Activated T-helper 9 cell treated with anti-CD3 and anti-CD28 coated beads, Interleukin-2, amount 50 U/mL, for 16 hours (primary cell): ENCODE measurements at places on chromosomes 4 and X.
A peak's percentile ranks its signal among the peaks of the same experiment; 100 is the strongest.

DNA sequence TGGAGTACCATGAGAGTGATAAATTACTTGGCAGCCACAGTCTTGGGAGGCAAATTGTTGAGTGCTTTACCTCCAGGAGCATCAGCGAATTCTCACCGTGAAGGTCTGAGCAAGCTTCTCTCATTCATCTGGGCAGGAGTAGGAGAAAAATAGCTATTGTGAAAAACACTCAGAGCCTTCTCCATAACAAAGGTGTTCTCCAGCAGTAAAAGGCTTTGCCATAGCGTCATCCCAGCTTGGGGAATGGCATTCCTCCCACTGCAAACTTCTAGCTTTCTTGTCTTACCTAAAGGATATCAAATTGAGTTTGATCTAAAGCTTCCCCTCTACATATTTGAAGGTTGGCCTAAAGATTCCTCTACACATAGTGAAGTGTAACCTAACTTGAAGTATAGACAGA lies 29.8 kb upstream of the MAGEA11 start:
- DNase-seq: no peak

DNA sequence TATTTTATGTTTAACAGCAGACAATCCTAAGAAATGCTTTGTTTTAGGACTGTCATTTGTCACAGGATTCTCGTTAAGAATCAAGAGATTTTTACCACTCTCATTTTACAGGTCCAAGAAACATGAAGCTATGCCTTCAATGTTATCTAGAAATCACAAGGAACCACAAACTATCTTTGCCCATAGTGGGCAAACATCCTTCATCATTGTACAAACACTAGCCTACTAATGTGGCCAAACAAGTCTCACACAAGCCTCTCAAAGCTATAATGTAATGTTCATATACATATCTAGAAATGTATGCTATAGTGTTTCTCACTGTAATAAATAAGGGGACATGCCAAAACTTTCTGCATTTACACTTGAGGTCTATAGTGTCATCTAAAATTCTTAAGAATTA lies 26.8 kb downstream of the ZMAT1 start:
- DNase-seq: no peak

DNA sequence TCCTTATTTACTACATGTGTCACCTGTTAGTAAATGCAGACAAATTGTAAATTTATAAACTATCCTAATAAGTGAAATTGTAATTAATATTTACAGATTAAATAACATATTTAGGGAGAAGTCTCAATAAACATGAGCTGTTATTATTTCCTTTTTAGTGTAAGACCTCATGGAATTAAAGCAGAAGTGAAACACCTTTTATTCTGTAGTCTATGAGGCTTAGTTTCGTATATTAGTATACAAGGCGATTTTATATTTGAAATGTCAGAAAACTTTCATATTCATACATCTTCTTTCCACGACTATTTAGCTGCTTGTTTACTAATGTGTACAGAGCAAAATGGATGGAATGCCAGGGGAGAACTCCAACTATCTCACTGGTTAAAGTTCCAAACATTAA lies 414.4 kb downstream of the ARHGAP24 start:
- no peak for DNase-seq

DNA sequence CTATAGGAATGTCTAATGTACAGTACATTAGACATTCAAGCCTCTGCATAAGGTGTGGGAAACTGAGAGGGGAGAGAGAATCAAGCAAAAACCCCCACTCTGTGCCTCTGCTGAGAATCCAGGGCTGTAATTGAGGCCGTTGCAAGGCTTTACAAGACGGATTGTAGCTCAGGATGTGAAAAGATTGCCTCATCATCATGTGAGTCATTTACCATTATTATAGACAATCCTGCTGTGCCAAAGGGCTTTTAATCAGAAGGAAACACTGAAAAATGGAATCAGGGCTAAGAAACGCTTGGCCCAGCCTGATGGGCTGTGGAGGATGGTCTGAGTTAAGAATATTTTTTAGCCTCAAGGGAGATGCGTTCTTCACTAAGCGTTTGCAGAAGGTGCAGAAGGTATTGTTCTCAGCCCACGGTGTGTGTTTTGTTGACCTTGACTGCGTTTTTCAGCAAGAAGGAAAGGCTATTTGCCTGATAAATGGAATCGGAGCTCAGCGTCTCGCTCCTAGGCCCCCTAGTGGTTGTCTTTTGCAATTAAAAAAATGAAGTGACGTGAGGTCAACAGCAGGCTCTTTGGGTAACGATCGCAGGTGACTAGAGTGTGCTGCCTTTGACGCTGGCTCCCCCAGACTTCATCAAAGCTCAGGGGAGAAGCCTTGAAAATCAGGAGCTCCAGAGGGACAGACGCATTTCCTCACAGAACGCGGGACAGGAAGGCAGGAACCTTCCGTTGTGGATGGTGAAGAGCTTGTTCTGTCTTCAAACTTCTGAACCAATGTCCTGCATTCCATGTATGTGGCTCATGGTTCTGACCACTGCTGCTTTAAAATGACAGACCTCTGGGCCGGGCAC lies 18.1 kb upstream of the CHRNA9 start:
- DNase-seq: peak; percentile 21

DNA sequence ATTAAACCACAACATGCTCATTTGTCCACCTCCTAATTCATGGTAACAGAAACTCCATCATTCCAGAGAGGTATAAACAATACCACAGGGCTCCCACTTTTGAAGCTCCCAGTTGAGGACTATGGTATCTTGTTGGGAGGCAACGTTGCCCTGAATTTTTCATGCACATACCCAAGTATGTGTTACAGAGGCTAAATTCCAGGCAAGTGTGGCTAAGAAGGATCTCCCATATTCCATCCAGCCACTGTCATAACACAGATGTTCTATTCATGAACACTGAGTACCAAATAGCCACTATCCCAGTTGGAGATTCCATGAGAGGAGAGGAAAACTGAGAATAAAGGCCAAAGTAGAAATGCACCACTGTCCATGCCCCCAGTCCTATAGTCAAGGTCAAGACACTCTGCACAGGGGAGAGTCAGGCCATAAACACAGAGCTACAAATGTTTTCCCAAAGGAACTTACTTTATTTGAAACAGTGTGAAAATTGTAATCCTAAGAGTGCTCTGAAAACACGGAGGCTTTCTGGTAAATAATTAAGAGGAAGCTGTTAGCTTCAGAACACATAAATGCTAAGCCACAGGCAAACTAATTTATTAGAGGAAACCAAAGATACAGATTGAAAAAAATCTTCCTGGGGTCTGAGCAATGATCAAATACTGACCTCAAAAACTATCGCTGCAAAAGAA lies 42.4 kb upstream of the TMPRSS11B start:
- DNase-seq: no peak

DNA sequence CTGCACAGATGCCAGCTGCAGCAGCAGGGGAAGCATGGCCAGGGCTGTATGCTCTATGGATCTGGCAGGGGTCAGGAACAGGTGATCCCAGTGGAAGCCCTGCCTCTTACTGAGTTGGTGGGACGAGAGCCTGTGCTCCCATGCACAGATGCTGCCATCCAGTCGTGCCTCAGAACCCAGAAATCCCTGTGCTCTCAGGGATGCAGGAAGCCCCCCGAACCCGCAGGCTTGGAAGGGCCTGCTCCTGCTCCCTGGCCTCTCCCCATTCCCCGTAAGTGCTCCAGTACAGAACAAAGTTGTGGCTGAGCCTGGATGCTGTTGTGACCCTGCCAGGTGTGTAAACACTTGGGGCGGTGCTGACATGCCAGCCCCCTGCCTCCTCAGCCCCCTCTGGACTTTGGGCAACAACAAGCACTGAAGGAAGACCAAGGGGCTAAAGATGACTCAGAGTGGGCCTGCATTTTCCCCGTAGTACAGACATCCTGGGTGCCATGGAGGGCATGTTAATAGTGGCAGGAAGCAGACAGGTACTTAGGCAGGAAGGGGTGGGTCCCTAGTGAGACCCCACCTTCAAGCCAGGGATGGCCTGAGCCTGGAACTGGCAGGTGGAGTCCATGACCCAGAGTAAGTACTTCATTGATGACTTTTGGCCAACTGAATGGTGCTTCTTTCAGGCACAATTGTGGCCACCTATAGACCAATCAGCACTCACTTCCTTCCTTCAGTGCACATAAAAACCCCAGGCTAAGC lies 1640.7 kb downstream of the C4orf33 start:
- DNase-seq: no peak

DNA sequence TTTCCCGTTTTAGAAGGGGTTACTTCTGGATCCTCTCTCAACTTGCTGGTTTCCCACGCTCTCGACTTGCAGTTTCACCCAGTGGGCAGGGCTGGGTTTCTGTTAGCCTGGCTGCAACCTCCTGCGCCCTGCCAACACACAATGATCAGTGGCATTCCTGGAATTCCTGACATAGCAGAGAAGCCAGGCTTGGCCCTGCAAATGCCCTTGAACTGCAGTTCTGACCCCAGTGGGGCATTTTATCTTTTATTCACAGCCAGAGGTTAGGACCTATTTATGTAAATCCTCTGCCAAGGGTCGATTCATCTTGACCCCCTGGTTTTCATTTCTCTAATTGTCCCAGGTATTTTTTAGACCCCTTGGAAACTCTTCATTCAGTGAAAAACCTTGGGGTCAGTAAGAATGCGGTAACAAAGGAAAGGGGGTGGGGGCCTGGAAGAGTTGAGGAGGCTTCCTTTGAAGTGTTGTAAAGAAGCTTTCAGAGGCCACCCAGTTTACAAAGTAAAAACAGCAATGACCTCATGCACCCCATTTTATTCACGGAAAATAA lies 217.6 kb downstream of the ZNF674 start:
- DNase-seq: no peak

- DNase-seq: no peak
Observed at GRCh38 chr4:156496797-156497196, 474.8 kb downstream of the PDGFC start.

DNA sequence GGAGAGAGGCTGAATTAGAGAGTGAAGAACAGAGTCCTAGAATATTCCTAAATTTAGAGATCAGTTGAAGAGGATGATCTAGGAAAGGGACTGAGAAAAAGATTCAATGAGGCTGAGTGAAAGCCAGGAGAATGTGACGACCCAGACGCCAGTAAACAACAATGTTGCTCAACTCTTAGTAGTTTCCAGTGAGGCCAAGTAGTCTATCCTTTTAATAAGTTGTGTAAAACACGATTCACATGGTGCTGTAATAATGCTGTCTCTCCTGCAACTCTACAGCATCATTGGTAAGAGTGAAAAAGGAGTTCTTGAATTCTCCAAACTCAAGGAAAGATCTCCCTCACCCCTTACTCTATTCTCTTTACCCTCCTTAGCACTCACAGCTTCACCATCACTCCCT lies 140.3 kb downstream of the CFAP299 start:
- no peak for DNase-seq

DNA sequence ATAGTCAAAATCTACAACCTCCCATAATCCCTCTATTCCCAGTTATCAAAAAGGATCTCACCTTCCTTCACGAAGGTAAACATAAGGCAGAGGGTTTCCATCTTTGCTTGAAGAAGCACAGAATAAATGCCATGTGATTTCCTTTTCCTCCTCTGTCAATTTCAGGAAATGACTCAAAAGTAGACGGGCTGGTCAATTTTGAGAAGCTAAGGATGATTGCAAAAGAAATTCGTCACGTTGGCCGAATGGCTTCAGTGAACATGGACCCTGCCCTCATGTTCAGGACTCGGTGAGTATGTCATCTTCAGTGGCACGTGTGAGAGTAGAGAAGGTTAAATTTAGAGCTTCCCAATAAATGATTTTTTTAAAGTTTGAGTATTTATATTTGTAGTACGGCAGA lies 240.2 kb downstream of the RAPGEF2 start:
- no peak for DNase-seq

DNA sequence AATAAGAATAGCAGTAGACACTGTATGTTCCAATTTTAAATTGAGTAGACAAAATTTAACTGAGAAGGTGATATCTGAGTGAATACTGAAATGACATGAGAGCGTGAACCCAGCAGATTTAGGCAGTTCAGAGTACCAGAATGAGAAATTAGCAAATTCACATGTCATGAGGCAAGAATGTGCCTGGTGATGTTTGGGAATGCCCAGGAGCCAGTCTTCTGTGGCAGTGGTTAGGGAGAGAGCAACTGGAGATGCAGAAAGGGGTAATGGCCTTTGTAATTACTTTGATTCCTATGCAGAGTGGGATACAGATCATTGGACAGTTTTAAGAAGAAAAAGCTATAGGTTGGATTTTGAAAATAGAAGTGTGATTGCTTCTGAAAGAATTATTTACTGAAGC lies 621.9 kb downstream of the TECRL start:
- no peak for DNase-seq

GRCh38 chr4:121822047-121822446 lies 1.6 kb downstream of the CCNA2 start:
- DNase-seq: no peak

- DNase-seq: no peak
Observed at GRCh38 chr4:68129793-68130192, at the start of gene TMPRSS11F. TMPRSS11F (minus strand) TSS chr4:68129869; CDS start chr4:68129820, 49 bp downstream.

- DNase-seq: no peak
Observed at GRCh38 chr4:55636656-55636999, 530 bp upstream of the NMU start.

DNA sequence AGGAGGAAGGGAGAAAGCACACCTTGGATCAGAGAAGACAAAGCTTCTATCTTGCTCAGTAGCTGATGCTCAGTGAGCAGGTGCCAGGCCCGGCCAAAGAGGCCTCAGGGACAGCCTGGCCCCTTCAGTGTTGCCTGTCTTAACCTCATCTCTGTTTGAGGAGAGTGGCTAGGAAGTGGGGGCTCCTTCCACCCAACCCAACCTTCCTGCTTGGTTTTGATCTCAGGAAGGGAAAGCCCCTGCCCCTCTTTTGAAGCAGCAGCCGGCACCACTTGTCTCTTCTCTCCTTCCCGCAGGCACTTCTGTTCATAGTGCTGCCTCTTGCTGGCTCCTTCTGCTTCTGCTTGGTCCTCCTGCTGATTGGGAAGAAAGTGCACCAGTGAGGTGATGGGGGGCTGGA lies 2.4 kb upstream of the AFF2 start:
- DNase-seq: no peak
